ENCODE measurements at places on chromosomes 12 and 14.
A peak's percentile ranks its signal among the peaks of the same experiment; 100 is the strongest.

- DNase-seq = peak; percentile 69
- no peaks in the 10 kb centered on the region for H3K27me3 ChIP-seq
- no peaks in the 10 kb centered on the region for H3K36me3 ChIP-seq
- H3K4me1 ChIP-seq = no peaks in the 10 kb centered on the region
Measured at GRCh38 chr12:51814311-51815088, 34.0 kb downstream of the FIGNL2 start.

DNA sequence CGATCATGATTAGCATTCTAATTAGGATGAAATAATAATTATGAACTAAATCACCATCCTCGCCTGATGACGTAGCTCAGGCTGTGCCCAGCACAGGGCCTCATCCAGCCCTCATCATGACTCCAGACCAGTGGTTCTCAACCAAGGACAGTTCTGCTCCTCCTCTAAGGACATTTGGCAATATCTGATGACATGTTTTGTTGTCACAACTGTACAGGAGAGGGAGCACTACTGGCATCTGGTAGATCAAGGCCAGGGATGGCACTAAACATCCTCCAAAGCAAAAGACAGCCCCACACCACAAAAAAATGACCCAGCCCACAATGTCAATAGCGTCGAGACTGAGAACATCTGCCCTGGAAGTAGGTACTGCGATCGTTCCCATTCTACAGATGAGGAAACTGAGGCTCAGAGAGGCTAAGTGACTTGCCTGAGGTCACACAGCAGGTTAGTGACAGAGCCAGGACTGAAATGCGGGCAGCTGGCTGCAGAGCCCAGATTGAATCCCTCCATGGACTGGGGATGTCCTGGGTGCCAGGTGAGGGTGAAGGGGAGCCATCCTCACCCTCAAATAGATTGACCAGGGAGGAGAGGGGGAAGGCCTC, 15.5 kb downstream of the TRPV4 start:
- H3K27ac ChIP-seq = peak overlapping the region; percentile 78
- no peaks in the 10 kb centered on the region for H3K36me3 ChIP-seq
- no peaks in the 10 kb centered on the region for H3K4me1 ChIP-seq
- no peak overlapping the region for H3K4me3 ChIP-seq
- no peaks in the 10 kb centered on the region for H3K27me3 ChIP-seq

DNA sequence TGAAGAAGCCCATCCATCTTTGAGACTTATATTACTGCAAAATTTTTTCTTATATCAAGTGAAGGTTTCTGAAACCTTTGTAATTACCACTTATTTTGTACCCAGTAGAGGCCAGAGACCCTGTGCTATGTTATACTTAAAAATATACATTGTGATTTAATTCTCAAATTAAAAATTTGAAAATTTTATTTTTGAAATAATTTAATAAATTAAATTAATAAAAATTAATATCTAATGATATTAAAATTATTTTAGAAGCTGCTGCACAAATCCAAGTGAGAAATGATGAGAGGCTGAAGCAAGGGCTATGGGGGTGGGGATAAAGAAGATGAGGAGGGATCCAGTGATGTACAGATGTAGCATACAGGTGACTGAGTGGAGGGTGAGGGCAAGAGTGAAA, 258.8 kb downstream of the APAF1 start:
- no peak for DNase-seq
- no peaks in the 10 kb centered on the region for H3K4me1 ChIP-seq
- no peak overlapping the region for H3K4me3 ChIP-seq
- no peaks in the 10 kb centered on the region for H3K36me3 ChIP-seq
- H3K27me3 ChIP-seq = no peaks in the 10 kb centered on the region
- no peak overlapping the region for H3K27ac ChIP-seq

DNA sequence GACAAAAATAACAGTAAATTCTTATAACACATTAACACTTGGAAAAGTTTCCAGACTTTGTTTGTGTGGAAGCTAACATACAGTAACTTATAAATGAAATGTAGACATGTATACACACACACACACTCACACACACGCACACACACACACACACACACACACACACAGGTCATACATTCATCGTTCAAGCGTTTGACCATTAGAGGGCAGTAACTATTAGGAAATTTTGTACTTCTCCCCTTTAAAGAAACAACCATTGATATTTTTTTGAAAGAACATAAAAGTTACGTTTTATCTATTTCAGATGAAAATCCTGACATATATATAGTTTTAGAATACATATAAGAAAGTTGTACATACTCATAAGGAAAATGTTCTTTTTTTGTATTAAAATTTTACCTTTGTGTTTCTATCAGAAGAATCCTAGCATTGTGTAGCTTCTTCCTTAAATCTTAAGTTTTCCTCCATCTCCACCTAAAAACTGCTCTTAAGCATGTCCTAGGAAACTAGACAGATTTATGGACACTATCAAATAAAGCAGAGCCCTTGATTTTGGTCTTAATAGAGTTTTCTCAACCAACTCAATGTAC, 29.0 kb downstream of the PTPRQ start:
- H3K27me3 ChIP-seq = no peaks in the 10 kb centered on the region
- H3K36me3 ChIP-seq = no peaks in the 10 kb centered on the region
- no peaks in the 10 kb centered on the region for H3K4me1 ChIP-seq
- H3K4me3 ChIP-seq = no peak overlapping the region

GRCh38 chr12:54033106-54033979, 493 bp downstream of the HOXC5 start:
- peak overlapping the region; percentile 59 for H3K4me3 ChIP-seq
- peak overlapping the region; percentile 52 for H3K27ac ChIP-seq
- H3K27me3 ChIP-seq = no peaks in the 10 kb centered on the region
- H3K36me3 ChIP-seq = no peaks in the 10 kb centered on the region
- H3K4me1 ChIP-seq = peaks cover 5% of the 10 kb centered on the region

GRCh38 chr12:77315407-77315806, 250.0 kb upstream of the E2F7 start:
- H3K27me3 ChIP-seq = no peaks in the 10 kb centered on the region
- H3K36me3 ChIP-seq = no peaks in the 10 kb centered on the region
- H3K27ac ChIP-seq = no peak overlapping the region
- no peak overlapping the region for H3K4me3 ChIP-seq

GRCh38 chr12:21566907-21567394, 37.7 kb downstream of the GYS2 start:
- H3K27me3 ChIP-seq = no peaks in the 10 kb centered on the region
- H3K27ac ChIP-seq = no peak overlapping the region
- no peaks in the 10 kb centered on the region for H3K4me1 ChIP-seq
- no peak for DNase-seq

DNA sequence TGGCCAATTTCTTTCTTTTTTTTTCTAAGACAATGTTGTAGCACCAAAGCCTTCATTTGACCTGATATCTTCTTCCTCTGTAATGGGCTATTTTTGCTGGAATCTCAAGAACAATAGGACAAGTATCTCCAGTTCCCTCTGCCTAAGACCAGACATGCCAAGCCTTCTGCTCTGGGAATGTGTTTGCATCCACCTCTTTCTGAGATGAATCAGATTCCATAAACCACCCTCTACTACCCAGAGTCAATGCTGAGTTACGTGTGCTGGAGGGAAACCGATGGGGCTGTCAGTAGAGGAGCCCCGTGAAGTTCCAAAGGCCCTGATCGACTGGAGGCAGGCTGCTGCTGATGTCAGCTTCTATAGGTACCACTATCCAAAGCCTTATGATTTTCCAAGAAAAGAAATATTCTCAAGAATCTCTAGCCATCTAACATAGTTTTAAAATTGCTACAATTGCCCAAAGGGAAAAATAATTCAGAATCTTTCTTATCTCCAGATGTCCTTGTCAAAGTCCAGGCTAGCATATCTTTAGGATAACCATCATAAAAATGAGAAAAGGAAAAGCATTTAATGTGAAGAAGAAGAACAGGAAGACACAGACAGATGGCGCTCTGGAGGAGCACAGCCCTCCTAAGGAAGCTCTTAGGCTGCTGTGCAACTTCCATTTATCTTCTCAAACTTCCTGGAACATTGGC, 101.9 kb downstream of the SLC8A3 start:
- H3K4me1 ChIP-seq = no peaks in the 10 kb centered on the region
- peaks cover 22% of the 10 kb centered on the region for H3K27me3 ChIP-seq
- no peaks in the 10 kb centered on the region for H3K36me3 ChIP-seq
- H3K4me3 ChIP-seq = no peak overlapping the region

DNA sequence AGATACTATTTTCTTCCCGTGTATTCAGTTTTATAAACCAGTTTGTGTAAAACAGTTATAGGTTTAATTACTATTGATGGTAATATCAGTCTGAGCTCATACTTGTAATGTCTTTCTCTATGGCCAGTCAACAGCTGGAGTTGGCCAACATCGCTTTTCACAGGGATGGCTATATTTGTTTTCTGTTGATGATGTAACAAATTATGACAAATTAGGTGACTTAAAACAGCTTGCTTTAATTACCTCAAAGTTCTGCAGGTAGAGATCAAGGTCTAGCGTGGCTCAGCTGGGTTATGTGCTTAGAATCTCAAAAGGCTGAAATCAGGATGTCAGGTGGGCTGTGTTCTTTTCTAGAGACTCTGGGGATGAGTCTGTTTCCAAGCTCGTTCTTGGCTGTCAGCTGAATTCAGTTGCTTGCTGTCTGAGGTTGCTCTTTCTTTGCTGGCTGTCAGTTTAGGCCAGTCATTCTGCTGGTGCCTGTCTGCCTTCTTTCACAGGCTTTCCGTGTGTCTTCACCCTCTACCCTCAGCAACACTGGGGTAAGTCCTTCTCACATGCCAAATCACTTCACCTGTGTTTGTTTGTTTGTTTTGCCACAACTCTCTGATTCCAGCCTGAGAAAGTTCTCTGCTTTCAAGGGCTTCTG, 370.2 kb upstream of the E2F7 start:
- no peak overlapping the region for H3K27ac ChIP-seq
- no peak overlapping the region for H3K4me3 ChIP-seq
- no peaks in the 10 kb centered on the region for H3K4me1 ChIP-seq

- no peak overlapping the region for H3K4me3 ChIP-seq
- H3K27ac ChIP-seq = no peak overlapping the region
- H3K36me3 ChIP-seq = no peaks in the 10 kb centered on the region
- DNase-seq = no peak
- no peaks in the 10 kb centered on the region for H3K27me3 ChIP-seq
- H3K4me1 ChIP-seq = no peaks in the 10 kb centered on the region
Measured at GRCh38 chr14:77832297-77832696, 32.4 kb downstream of the ADCK1 start.

DNA sequence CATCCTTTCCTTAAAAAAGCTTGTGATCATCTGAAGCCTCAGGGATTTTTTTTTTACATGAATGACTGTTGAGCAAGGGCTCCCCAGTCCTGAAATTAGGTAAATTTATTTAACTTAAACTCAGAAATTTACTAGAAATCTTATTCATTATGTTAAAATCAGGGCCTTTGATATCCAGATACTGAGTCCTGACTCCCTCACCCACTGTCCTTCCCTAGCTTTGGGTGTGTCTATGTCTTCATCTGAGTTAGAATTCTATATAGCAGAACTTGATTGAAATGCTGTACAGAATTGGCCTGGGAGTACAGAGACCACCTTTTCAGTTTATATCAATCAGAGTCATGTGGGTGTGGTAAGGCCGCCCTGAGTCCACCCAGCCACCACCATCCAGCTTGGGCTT, 260.0 kb downstream of the CACNA1C start:
- H3K27me3 ChIP-seq = no peaks in the 10 kb centered on the region
- H3K27ac ChIP-seq = no peak overlapping the region
- DNase-seq = no peak
- no peaks in the 10 kb centered on the region for H3K4me1 ChIP-seq

DNA sequence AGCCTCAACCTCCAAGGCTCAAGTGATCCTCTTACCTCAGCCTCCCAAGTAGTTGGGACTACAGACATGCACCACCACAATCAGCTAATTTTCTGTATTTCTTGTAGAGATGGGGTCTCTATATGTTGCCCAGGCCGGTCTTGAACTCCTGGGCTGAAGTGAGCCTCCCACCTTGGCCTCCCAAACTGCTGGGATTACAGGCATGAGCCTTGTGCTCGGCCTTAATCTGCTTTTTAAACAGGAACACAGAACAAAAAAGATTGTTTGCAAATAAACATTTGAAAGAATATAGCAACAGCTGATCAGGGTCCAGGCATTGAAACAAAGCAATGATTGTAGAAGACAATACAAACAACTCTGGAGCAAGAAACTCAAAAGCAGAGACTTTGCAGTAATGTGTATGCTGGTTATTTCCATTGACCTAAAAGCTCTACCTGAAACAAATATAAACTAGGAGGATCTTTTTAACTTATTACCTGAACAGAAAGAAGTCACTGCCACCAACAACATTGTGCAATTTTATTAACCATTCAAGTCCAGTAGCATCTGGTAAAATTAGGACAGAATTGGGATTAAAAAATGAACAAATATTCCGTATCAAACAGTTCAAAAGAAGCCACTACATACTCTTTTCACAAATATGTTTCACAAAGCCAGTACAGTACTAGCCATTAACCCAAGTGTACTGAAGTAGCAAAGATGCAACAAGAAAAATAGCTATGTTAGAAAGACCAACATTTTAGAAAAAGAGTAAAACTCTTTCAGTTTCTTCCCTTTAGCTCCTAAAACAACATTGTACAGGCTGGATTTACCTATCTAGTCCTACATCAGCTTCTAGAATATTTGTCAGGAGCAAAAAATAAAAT, 14.2 kb downstream of the AMN1 start:
- DNase-seq = no peak
- H3K36me3 ChIP-seq = no peaks in the 10 kb centered on the region
- no peak overlapping the region for H3K27ac ChIP-seq
- no peaks in the 10 kb centered on the region for H3K27me3 ChIP-seq
- H3K4me3 ChIP-seq = no peak overlapping the region

GRCh38 chr14:62501021-62501750, 544.1 kb downstream of the KCNH5 start:
- no peak overlapping the region for H3K27ac ChIP-seq
- DNase-seq = no peak
- H3K4me1 ChIP-seq = no peaks in the 10 kb centered on the region
- H3K27me3 ChIP-seq = no peaks in the 10 kb centered on the region

GRCh38 chr12:67747869-67748742, 99.6 kb downstream of the DYRK2 start:
- H3K4me1 ChIP-seq = no peaks in the 10 kb centered on the region
- no peak overlapping the region for H3K27ac ChIP-seq
- no peak for DNase-seq
- H3K27me3 ChIP-seq = no peaks in the 10 kb centered on the region
- H3K36me3 ChIP-seq = no peaks in the 10 kb centered on the region

DNA sequence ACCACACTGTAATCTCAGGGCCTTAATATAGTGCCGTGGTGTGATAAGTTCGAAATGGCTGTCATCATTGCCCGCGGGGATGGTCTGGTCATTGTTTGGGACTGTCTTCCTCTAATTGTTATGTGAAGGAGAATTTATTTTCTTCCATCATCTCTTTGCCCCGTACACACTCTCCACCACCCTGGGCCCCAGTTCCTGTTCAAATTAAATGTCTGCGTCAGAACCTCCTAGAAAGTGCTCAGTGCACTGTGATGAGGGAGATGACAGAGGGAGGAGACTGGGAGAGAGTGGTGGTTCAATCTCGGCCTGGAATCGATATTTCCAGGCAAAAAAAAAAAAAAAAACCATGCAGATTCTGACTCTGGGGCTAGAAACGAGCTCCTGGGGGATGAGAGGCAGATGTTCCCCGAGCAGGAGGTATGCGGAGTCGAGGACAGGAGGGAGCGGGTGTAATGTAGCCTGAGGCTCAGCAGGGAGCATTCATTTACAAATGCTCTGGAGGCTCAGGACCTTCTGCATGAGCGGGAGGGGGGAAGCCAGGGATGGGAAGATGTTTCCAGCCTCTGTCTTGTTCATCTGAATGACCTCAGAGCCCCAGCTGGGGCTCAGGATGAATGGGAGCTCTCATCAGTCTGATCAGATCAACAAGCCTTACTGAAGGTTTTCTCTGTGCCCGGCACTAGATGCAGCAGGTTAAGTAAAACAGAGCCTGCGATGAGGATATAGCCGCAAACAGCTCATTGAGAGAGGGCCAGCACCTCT, 219.5 kb downstream of the TBX5 start:
- no peak for DNase-seq
- no peak overlapping the region for H3K4me3 ChIP-seq
- no peak overlapping the region for H3K27ac ChIP-seq
- H3K27me3 ChIP-seq = peaks cover 3% of the 10 kb centered on the region
